Stimulated activated CD8-positive, alpha-beta memory T cell treated with anti-CD3 and anti-CD28 coated beads, Interleukin-15, amount 100 ng/mL, for 4 hours (primary cell): ENCODE measurements at places on chromosomes 6 and 20.

GRCh38 chr6:1416191-1416760 is 26.9 kb downstream of the FOXF2 start:
- no peak for DNase-seq

GRCh38 chr20:48287552-48288170 is 502.4 kb upstream of the SULF2 start:
- no peak for DNase-seq

GRCh38 chr6:148855744-148856143 is 108.9 kb downstream of the UST start:
- DNase-seq = no peak

DNA sequence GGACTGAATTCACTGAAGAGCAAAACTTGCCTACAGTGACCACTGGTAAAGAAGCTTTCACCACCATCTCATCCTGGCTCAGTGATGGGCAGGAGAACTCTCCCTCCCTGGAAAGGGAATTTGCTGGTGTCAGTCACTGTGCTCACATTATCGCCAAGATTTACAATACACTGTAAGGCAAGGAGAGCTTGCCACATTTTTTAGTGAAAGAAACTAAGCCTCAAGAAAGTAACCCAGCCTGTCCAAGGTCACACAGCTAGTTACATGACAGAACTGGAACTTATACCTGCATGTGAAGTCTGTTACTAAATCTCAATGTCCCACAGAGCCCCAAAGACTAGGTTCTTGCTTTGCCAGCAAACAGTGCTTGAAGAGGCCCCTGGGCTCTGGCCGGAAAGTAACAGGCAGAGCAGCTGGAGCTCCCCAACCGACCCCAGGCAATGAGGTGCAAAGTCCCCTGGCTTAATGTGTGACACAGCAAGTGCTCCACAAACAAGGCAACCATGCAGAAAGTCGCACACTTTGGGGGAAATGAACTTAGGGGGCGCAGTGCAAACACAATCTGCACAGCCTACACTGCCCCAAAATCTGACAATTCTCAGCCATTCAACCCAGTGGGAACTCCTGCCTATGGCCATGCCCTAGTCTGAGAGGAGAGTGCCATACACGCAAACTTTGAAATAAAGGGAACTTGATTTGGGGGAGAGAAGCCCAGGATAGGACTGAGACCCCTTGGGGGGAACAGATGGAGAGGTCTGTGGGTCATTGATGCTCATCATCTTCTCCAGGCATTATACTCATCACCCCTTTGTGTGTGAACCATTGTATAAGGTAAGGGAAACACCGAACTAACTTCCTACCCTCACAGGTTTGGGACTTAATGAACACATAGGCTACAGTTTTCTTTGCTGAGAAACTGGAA is 1.9 kb downstream of the BCL2L1 start:
- no peak for DNase-seq

- no peak for DNase-seq
These were observed 20.8 kb downstream of the DAAM2 start for GRCh38 chr6:39812853-39813533.
